ENCODE measurements at places on chromosomes 1 and 21. TPM values are rescaled to one million over a fixed set of nuclear protein-coding genes. Genes with fewer than 3 reads are reported as not detected.

The COL8A2 gene
- 0.18 TPM for total RNA-seq

The RAB4A gene
- total RNA-seq: 46.2 TPM

The LAMB3 gene
- total RNA-seq: 0.53 TPM

DNA sequence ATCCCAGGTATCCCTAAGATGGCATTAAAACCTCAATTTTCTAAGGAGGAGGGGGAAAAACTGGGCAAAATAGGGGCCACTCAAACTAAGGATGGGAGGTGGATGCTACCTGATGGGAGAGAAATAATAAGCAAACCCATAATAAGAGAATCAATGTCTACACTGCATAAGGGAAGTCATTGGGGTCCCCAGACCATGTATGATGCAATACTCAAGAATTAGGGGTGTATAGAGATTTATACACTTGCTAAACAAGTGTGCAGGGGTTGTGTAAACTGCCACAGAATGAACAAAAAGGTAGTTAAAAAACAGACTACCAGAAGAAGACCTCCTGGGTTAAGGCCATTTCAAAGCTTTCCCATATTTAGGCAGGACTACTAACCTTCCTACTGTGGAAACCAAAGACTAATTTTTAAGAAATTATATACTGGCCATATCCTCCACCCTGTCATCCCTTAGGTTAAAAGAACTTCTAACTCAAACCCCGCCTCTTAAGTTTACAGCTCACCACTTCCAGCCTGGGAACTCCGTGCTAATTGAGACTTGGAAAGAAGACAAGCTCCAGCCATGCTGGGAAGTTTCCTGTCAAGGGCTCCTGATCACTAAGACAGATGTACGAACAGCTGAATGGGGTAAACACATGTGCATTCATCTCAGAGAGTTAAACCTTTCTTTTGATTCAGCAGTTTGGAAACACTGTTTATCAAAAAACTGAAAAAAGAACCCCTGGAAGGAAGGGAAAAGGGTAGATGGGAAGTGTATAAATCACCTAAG, 64.4 kb upstream of the TLR5 start:
- no peaks in the 10 kb centered on the region for H3K36me3 ChIP-seq
- DNase-seq: no peak
- no peak overlapping the region for H3K27ac ChIP-seq
- no peaks in the 10 kb centered on the region for H3K27me3 ChIP-seq
- H3K4me3 ChIP-seq: no peak overlapping the region

DNA sequence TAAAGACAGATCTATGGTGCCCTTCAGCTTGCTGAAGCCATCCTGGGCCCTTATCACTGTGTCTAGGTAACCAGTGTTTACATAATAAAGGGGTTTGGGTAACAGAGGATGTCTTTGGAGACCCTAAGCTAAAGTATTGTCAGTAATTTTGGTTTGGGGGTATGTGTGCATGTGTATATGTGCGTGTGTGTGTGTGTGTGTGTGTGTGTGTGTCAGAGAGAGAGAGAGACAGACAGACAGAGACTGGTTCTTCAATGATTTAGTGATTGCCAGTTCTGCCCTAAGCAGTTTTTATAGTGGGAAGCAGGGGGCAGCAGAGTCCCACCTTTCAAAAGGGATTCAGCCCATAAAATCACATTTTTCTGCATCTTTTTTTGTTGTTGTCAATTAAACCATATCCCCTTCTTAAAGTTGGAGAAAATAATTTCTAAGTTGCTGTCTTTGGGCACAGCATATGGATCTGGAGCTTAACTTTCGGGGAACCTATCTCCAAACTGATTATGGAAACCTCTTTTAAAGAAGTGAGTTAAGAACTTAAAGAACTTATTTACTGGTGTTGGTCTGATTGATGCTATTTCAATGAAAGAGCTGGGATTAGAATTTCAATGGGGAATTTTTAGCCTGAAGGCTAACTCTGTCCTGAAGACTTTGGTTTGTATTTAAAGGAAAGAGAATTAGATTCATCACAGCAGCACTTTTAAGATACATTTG, 51.1 kb downstream of the ZNF326 start:
- H3K27me3 ChIP-seq: no peaks in the 10 kb centered on the region
- peaks cover 7% of the 10 kb centered on the region for H3K4me1 ChIP-seq
- no peak overlapping the region for H3K4me3 ChIP-seq
- no peak overlapping the region for H3K27ac ChIP-seq

GRCh38 chr1:206897175-206897574, at the start of gene IL24:
Gene IL24, plus strand, starts transcription at chr1:206897443. Its CDS starts 390 bp downstream, at chr1:206897833.
- H3K4me1 ChIP-seq: no peaks in the 10 kb centered on the region
- no peak for DNase-seq
- H3K4me3 ChIP-seq: no peak within 1 kb of the TSS
- no peak within 1 kb of the TSS for H3K27ac ChIP-seq
- H3K27me3 ChIP-seq: no peaks in the 10 kb centered on the region

All from endodermal cell (in vitro differentiated cells).